ENCODE measurements at places on chromosomes 2 and 18. TPM values are rescaled to one million over a fixed set of nuclear protein-coding genes. Genes with fewer than 3 reads are reported as not detected.

- no peak for DNase-seq
These were observed 23.2 kb downstream of the MEMO1 start for GRCh38 chr2:31987454-31988220.

- DNase-seq: no peak
These were observed 1.4 kb downstream of the MCM6 start for GRCh38 chr2:135874777-135875365.

- no peak for DNase-seq
These were observed 58.0 kb downstream of the LINC00305 start for GRCh38 chr18:64090876-64091275.

DNA sequence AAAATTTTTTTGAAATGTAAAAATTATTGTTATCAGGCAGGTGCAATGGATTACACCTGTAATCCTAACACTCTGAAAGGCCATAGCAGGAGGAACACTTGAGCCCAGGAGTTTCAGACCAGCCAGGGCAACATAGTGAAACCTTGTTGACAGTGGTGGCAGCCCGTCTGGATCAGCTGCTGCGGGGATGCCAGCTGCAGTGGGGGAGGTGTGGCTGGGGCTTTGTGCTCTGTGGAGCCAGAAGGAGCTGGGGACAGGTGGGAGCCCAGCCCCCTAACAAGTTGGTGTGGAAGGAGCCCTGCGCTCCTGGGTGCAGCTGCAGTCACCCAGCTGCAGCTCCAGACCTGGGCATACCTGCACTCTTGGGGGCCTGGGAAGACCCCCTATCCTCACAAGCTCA is 182.4 kb upstream of the MC4R start:
- no peak for DNase-seq

- no peak for DNase-seq
These were observed 402.8 kb downstream of the ZEB2 start for GRCh38 chr2:144117086-144117485.

- no peak for DNase-seq
These were observed 32.4 kb downstream of the MOGAT1 start for GRCh38 chr2:222703886-222704285.

GRCh38 chr18:48038636-48039035 is 108.2 kb upstream of the SMAD2 start:
- no peak for DNase-seq

Gene ESPNL
- not detected for total RNA-seq

Gene SATB2
- 13.8 TPM for total RNA-seq

Gene GLI2
- total RNA-seq: 7.5 TPM
